EH (cell line): ENCODE measurements at places on chromosomes 4 and X.
A peak's percentile ranks its signal among the peaks of the same experiment; 100 is the strongest.

DNA sequence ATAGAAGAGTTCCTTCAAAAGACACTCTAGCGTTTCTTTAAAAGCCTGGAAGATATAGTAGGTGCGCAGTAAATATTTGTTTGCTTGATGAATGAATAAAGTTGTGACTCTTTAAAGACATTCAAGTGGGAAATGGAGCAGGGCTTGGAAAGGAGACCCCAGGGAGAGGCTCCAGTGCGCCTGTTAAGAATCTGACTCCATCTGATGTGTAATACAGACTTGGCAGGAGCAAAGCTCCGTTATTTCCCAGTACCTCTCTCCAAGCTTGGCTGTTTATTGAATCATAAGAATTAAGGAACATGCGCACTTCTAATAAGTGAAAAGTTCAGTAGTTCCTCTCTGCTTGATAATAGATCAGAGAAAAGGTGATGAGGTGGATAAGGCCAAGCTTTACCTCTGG lies 18.8 kb upstream of the KLHL8 start:
- DNase-seq, result no peak

- peak; percentile 15 for DNase-seq
Observed at GRCh38 chr4:1310031-1310795, 20.5 kb downstream of the MAEA start.

DNA sequence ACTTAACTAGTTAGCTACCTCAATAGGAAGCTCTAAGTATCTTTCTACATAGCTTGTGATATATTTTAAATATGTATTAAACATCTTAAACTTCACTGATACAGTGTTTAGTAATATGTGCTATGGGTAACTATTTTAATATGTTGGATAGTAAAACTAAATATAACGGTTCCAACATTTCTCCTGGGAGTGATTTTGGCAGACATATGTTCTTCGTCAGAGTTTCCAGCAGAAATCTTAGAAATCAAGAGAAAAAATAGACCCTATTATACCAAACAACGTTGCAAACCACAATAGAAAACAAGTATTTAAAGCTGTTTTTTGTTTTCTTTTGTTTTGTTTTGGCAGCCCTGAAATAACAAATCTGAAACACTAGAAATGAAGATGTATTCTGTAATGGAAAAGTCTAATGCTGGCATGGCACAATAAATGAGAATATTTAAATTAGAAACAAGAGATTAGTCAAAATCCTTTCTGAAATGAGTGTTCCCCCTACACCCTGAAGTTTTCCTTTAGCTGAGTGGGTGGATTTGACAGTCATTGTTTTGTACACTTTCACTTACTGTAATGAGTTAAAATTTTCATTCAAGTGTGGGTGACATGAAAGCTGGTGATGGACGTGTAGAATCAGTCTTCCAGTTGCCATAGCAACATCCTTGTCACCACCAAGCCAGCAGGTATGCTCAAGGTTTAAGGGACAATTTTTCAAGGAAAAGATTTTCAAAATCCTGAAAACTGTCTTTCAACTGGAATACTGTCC lies 233.5 kb downstream of the SCFD2 start:
- no peak for DNase-seq

- peak; percentile 92 for DNase-seq
Observed at GRCh38 chr4:185346975-185347601, 48.6 kb downstream of the LRP2BP start.

- no peak for DNase-seq
Observed at GRCh38 chrX:11099465-11099864, 11.7 kb upstream of the HCCS start.

- peak; percentile 11 for DNase-seq
Observed at GRCh38 chr4:52112411-52112810, 61.3 kb downstream of the SPATA18 start.

GRCh38 chr4:55609393-55609866 lies 17.4 kb upstream of the PDCL2 start:
- peak; percentile 1 for DNase-seq

GRCh38 chrX:40878766-40879165 lies 143.4 kb upstream of the MED14 start:
- no peak for DNase-seq

DNA sequence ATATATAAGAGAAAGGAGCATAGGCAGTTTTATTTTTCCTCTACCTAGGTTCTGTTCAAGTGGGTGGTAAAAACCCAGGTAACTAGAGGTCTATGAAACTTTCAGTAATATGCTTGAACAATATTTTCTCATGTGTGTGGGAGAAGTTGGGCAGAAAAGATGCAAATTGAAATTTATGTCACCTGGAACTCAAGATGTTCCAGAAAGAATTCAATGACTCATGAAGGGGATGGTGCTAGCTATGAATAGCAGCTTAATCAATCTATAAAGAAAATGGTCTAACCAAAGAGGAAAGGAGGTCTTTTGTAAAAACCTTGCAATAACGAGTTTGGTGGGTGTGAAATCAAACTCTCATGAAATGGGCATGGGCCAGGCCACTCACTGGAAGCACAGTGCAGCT lies 263.8 kb downstream of the INPP4B start:
- DNase-seq, result no peak

GRCh38 chr4:87087015-87087414 lies 133.4 kb downstream of the KLHL8 start:
- peak; percentile 70 for DNase-seq

DNA sequence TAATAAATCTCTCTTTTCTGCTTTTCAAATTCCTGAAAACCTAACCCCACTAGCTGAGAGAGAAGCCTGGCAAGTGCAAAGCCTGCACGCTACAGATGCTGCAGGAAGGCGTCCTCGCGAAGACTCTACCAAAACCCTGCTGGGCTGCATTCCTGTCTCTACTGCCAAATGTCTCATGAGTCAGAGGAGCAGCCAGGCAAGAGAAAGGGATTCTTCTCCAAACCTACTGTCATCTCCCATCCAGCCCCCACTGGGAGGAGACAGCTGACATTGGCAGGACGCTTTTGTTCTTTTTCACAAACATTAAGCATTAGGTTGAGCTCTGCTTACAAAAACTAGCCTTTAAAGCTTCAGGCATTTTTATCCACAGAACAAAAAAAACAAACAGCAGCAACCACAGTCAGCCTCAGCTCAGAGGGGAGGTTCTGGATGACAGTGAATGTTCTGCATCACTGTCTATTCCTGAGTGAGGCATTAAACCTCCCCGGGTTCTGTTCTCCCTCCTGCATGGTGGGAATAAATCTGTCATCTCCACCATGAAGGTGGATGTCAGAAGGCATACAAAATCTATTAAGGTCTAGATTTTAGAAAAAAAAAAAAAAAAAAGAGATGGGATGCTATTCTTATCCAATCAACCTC lies 18.0 kb downstream of the CRMP1 start:
- peak; percentile 53 for DNase-seq

GRCh38 chr4:114423582-114423981 lies 175.0 kb upstream of the UGT8 start:
- no peak for DNase-seq

- no peak for DNase-seq
Observed at GRCh38 chrX:129786210-129786651, 6.5 kb downstream of the SASH3 start.

DNA sequence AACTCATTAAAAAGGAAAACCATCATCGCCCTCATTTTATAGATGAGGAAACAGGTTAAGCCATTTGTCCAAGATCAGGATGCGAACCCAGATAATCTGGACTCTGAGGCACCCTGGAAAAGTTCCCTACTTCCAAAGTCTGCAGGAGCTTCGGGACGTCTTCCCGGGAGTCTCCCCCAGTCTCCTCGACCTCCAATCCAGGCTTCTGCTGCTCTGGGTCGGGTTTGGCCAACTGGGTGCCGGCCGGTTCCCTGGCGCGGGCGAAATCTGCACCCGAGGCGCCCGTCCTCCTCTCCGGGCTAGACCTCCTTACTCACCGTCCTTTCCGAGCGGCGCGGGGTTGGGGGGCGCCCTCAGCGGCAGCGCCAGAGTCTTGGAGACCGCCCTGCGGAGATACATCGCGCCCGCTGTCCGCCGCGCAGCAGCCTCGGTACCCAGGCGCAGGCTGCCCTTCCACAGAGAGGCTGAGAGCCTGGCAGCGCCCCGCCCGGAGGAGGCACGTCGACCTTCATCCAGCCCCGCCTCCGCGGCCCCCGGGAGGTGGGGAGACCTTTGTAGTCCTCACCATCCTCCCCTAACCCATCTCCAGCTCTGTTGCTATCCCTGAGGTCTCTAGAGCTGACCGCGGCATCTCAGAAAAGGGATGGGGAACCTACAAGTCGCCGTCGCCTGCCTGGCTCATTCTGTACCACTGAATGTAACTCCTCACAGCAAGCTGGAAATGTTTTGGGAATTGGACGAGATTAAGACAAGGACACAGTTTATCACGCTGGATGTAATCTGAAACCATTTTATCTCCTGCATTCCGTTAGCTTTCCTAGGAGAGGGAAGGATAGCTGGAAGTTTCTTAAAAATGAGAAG lies at the start of gene MGARP:
MGARP (minus strand) TSS at position 466 of the 861 bp plus-strand sequence; CDS start at position 399, 67 bp downstream.
- DNase-seq, result peak; percentile 50

GRCh38 chrX:40151211-40152172 lies 53.7 kb upstream of the BCOR start:
- DNase-seq, result no peak

GRCh38 chr4:46389301-46389775 lies 590 bp downstream of the GABRA2 start:
- DNase-seq, result no peak

- DNase-seq, result no peak
Observed at GRCh38 chr4:8114456-8115202, 44.0 kb downstream of the ABLIM2 start.

DNA sequence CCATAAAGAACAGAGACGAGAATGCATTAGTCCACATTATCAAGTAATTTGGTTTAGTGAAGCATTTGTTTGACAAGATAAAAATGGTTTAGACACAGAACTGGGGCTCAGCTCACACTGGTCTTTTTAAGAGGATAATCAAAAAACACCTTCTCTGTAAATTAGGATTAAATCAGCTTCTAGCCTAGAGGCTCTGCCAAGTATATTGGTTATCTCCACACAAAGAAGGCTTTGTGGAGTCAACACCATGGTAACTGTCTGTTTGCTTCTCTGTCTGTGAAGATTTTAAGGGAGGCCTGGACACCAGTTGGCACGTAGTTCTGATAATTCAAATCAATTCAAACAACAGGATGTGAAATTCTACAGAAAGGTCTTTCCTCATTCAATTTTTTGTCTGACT lies 687.0 kb downstream of the DMD start:
- no peak for DNase-seq

DNA sequence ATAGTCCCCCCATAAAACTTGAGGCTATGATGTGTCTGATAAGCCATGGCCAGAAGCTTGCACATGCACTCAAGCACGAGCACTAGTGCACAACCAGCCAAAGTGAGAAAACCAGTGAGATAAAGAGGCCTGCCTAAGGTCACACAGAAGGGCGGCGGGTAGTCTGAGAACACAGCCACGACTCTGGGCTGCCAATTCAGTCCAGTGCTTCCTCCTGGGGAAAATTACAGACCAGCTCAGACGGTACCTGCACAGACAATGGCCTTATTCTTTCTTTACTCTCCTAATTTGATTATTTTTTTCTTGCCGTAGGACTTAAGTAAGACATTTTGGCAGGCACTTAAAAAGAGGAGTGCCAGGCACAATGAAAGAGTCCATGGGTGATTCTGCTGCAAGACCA lies 533.2 kb upstream of the FAT1 start:
- no peak for DNase-seq

DNA sequence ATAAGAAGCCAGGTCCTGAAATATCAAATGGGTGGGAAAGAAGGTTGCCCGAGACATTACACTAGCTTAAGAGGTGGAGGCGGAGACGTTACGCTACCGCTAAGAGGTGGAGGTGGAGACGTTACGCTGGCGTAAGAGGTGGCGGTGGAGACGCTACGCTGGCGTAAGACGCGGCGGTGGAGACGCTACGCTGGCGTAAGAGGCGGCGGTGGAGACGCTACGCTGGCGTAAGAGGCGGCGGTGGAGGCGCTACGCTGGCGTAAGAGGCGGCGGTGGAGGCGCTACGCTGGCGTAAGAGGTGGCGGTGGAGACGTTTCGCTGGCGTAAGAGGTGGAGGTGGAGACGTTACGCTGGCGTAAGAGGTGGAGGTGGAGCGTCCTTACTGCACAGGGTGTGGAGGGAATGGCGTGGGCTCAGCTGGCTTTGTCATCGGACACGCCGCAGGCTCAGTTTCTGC lies 12.8 kb downstream of the CYP4V2 start:
- peak; percentile 46 for DNase-seq

DNA sequence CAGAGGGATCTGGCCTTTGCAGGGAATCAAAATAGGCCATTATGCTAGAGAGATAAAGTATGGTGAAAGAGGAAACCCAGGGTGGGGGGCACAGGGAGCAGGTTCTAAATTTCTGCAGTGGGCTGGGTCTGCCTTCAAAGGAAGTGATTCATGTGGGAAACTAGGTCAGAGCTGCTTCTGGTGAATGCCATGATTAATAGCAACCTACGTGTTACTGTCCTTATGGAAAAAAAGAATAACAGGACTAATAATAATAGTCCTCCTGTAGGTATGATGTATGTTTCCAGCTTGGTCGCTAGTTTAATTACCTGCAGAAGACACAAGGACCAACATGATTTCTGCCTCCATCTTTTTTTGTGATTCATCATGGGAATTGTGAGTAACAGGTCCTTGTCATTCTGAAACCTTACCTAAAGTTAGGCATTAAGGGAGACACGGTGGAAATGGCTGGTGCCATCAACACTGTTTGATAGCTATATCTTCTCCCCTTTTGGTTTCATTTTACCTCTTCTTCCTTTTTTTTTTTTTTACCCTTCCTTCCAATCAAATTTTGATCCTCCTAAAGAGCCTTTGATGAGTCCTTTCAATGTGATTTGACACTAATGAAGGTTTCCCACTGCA lies 180.4 kb downstream of the CPEB2 start:
- no peak for DNase-seq

- DNase-seq, result no peak
Observed at GRCh38 chr4:148192526-148192925, 249.7 kb downstream of the NR3C2 start.

DNA sequence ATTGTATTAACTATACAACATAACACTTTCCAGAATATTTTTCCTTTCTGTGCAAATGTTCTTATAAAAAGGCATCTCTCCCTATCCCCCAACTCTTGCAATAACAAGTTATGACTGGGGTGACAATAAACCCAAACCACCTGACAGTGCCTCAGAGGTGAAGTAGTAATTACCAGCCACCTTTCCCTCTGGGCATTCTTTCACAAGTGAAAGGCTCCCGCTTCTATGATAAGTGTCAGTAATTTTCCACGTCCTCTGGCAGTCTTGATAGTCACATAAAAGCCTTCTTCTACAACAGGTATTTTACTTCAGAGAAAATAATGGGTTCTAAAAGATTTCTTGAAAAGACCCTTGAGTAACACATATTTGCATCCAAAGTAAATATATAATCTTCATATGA lies 82.7 kb downstream of the MANBA start:
- no peak for DNase-seq

DNA sequence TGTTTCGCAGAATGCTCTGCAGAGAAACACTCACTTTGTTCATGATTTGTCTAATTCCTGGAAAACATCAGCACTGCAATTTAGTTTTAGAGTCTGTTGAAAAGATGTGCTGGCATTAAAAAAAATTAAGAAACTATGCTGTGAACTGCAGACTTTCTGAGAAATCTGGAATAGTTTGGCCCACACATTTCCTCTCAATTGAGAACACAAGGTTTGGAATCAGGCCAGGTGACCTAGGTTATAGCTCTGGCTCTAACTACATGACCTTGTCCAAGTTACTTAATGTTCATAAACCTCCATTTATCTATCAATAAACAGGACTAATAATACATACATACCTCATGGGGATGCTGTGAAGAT lies 61.4 kb upstream of the ENPEP start:
- no peak for DNase-seq
